Peyer's patch (tissue), 4 donors: ENCODE measurements at places on chromosomes 11 and 22. TPM values are rescaled to one million over a fixed set of nuclear protein-coding genes. Genes with fewer than 3 reads are reported as not detected.

DNA sequence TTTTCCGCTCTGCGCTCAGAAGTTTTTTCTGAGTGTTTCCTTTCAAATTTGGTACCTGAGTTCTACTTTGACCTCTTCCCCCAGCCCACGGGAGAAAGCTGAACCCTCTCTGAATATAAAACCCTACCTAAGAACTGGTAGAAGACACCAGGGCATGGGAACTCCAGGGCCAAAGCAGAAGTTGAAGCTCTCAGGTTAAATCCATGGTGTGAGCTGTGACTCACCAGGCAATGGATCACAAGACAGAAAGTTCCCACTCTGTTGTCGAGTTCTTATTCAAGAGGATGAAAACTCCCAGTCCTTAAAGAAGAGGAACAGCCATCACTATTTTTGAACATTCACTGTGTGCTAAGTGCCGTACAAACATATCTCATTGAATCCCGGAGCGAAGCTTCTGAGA, 8.9 kb downstream of the TMEM218 start:
- no peaks in the 10 kb centered on the region for H3K27me3 ChIP-seq
- no peak overlapping the region for H3K4me3 ChIP-seq

DNA sequence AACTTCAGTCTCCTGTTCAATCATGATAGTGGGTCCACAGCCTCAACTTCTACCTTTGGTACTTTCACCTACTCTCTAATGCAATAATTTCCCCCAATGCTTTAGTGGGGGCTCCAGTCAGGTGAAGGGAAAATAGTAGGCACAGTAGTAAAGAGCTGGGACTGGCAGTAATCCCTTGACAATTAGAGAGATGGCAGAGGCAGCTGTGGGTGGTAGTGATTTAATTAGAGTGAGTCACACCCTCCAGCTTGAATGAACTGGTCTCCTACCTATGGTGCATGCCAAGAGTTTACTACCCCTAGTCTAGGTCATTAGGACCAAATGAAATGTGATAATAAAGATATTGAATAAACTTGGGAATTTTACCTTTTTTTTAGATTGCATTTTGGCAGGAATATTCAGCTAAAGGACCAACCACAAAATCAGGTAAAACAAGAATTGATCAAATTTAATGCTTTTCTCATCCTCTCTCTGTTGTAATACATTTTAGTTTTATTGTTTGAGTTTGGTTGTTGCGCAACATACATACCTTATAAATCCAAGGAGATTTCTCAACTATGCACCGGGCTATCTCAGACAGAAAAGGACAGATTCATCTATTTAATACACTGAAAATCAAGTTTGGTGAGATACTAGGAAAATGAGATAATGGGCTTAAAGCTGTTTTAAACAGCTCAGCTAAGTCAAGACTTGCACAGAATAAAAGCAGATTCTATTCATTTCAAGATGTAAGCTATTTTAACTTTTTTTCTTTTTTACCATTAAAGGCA, 9.0 kb downstream of the PRRG4 start:
- no peaks in the 10 kb centered on the region for H3K36me3 ChIP-seq
- no peak overlapping the region for H3K4me3 ChIP-seq
- DNase-seq: no peak
- no peaks in the 10 kb centered on the region for H3K4me1 ChIP-seq
- H3K27me3 ChIP-seq: no peaks in the 10 kb centered on the region
- no peak overlapping the region for H3K27ac ChIP-seq

Gene SCUBE2
- total RNA-seq: 5.8 TPM

- no peak for DNase-seq
- H3K36me3 ChIP-seq: no peaks in the 10 kb centered on the region
- H3K27me3 ChIP-seq: no peaks in the 10 kb centered on the region
- no peaks in the 10 kb centered on the region for H3K4me1 ChIP-seq
Measured at GRCh38 chr11:41826085-41826484, 366.6 kb upstream of the LRRC4C start.

Gene CCDC116
- total RNA-seq: 2.6 TPM

Gene OR8G1
- not detected for total RNA-seq

Gene PNPLA5
- total RNA-seq: not detected

GRCh38 chr11:20002312-20003216, 157.7 kb downstream of the DBX1 start:
- no peak overlapping the region for H3K4me3 ChIP-seq
- no peak overlapping the region for H3K27ac ChIP-seq
- no peaks in the 10 kb centered on the region for H3K4me1 ChIP-seq
- no peak for DNase-seq
- H3K36me3 ChIP-seq: no peaks in the 10 kb centered on the region

DNA sequence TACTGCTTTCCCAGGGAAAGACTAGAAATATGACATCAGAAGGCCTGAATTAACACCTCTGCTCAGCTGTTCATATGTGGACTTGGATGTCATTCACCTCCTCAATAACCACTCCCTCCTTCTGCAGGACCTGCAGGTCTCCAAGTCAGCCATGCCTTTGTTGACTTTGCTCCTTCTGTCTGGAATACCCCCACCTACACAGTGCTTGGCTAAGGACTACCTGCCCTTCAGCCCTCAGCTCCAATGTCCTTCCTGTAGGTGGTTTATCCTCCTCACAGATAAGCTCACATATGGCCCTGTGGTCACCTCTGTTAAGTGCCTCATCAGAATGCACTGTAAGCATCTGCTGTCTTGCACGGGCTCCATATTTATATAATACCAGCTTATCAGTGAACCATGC, 26.4 kb upstream of the FAT3 start:
- no peaks in the 10 kb centered on the region for H3K4me1 ChIP-seq
- DNase-seq: no peak
- H3K36me3 ChIP-seq: no peaks in the 10 kb centered on the region
- H3K27ac ChIP-seq: no peak overlapping the region

GRCh38 chr11:91698845-91699244, 525.8 kb upstream of the FAT3 start:
- no peaks in the 10 kb centered on the region for H3K27me3 ChIP-seq
- no peak for DNase-seq
- H3K27ac ChIP-seq: no peak overlapping the region
- no peaks in the 10 kb centered on the region for H3K36me3 ChIP-seq

Gene FAM181B
- total RNA-seq: not detected

GRCh38 chr11:45655012-45655283, 10.5 kb downstream of the CHST1 start:
- no peak overlapping the region for H3K4me3 ChIP-seq
- H3K4me1 ChIP-seq: no peaks in the 10 kb centered on the region
- no peak overlapping the region for H3K27ac ChIP-seq
- no peaks in the 10 kb centered on the region for H3K36me3 ChIP-seq

Gene OR52I1
- not detected for total RNA-seq

DNA sequence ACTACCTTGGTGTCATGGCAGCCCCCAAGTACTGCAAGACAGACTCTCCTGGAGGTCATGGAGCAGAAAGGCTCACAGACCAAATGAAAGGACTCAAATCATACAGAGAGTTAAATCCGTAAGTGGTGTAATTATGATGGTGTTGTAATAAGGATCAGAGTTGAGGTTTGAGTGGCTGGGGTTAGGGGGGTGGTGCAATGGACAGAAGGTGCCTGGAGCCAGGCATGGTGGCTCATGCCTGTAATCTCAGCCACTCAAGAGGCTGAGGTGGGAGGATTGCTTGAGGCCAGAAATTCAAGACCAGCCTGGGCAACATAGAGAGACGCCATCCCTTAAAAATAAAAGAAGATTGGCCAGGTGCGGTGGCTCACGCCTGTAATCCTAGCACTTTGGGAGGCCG, 18.7 kb downstream of the ART5 start:
- no peaks in the 10 kb centered on the region for H3K27me3 ChIP-seq
- H3K4me3 ChIP-seq: no peak overlapping the region
- H3K36me3 ChIP-seq: no peaks in the 10 kb centered on the region
- no peak overlapping the region for H3K27ac ChIP-seq
- DNase-seq: no peak

- no peaks in the 10 kb centered on the region for H3K4me1 ChIP-seq
- no peak overlapping the region for H3K4me3 ChIP-seq
- DNase-seq: no peak
- no peak overlapping the region for H3K27ac ChIP-seq
- no peaks in the 10 kb centered on the region for H3K36me3 ChIP-seq
Measured at GRCh38 chr11:94325681-94326080, 21.3 kb downstream of the IZUMO1R start.

DNA sequence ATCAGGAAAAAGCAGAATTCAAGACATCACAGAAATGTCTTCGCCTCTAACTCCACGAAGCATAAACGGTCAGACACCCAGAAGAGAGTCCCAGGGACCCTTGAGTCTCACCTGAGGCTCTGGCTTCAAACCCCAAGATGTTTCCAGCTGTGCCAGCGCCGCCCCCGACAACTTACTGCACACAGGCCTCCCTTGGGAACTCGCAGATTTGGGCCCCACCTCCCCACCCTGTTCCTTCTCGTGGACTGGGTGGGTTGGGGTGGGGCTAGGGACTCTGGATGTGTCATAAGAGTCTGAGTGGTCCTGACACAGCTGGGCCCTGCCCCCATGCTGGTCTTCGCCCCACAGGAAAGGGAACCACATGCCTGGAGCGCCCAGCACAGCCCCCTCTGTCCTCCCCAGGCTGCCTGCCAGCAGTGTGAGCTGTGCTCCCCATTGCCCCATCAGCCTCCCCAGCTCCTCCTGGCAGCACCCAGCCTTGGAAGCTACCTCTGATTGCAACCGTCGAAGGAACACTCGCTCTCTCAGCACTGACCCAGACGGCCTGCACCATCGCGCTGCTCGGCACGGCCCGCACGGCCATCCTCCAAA, 147.5 kb downstream of the CRYBB2 start:
- no peak for DNase-seq
- no peak overlapping the region for H3K27ac ChIP-seq
- H3K4me1 ChIP-seq: no peaks in the 10 kb centered on the region
- H3K4me3 ChIP-seq: no peak overlapping the region
- H3K36me3 ChIP-seq: no peaks in the 10 kb centered on the region

Gene TCN1
- total RNA-seq: not detected

GRCh38 chr11:56750190-56750589, 1.7 kb upstream of the OR9G4 start:
- DNase-seq: no peak
- H3K4me3 ChIP-seq: no peak overlapping the region
- no peaks in the 10 kb centered on the region for H3K27me3 ChIP-seq
- no peak overlapping the region for H3K27ac ChIP-seq
- H3K4me1 ChIP-seq: no peaks in the 10 kb centered on the region
- H3K36me3 ChIP-seq: no peaks in the 10 kb centered on the region

Gene GLYATL2
- total RNA-seq: not detected

GRCh38 chr22:33337524-33337923, 279.3 kb upstream of the SYN3 start:
- H3K4me1 ChIP-seq: no peaks in the 10 kb centered on the region
- no peak overlapping the region for H3K27ac ChIP-seq

Gene E2F8
- 9.8 TPM for total RNA-seq

GRCh38 chr11:108873941-108874340, 209.1 kb downstream of the DDX10 start:
- no peak overlapping the region for H3K27ac ChIP-seq
- no peaks in the 10 kb centered on the region for H3K4me1 ChIP-seq
- H3K36me3 ChIP-seq: no peaks in the 10 kb centered on the region
- DNase-seq: no peak
- H3K27me3 ChIP-seq: no peaks in the 10 kb centered on the region

DNA sequence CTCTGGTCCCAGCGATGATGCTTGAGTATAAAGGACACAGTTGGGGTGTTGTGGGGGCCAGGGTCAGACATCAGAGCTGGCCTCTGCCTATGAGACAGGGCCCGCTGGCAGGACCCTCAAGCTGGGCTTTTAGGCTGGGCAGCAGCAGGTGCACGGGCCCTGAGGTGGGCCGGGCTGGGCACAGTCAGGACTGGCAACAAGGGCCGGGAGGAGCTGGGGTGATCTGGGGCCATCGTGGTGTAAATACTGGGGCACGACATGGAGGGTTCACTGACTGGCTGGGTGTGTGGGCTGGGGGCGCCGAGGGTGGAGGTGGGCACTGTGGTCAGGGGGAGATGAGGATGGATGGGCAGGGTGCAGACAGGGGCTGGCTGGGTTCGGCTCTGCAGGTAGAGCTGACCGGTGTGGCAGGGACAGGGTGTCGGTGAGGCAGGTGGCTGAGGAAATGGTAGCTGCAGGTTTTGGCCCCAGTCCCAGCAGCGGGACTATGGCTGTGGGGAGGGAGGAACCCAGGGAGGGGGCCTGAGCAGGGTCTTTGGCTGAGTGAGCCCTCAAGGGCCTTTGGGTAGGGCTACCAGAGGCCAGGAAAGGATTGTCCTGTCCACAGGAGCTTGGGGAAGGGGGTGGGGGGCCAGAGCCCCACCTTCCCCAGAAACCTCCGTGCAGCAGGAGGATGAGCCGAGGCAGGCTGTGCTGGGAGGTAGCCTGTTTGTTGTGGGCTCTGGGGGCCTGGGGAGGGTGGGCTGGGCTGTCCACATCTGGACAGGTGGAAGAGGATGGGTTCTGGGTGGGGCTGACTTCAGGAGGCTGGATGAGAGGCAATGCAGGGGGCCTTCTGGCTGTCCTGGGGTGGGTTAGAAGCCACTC, 81.4 kb downstream of the KCNQ1 start:
- peak; percentile 49 for DNase-seq
- peak overlapping the region; percentile 74 for H3K27ac ChIP-seq
- H3K27me3 ChIP-seq: no peaks in the 10 kb centered on the region

DNA sequence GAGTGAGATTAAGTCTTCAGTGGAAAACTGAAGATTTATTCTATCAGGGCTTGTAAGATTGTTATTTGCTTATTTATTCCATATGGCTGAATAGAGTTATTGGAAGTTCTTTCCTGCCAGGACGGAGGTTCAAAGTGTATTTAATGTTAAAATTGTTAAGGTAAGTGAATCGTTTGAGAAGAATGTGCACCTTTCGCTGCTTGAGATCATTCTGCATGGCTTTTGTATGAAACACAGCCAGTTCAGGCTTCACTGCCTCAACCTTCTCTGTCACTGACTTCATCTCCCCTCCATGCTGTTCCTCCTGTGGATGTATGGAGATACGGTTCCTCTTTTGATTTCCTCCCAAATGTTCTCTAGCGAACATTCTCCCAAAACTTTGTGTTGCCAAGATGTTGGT, 19.2 kb upstream of the OR51L1 start:
- H3K36me3 ChIP-seq: no peaks in the 10 kb centered on the region
- H3K27ac ChIP-seq: no peak overlapping the region
- H3K4me3 ChIP-seq: no peak overlapping the region
- no peaks in the 10 kb centered on the region for H3K4me1 ChIP-seq
- H3K27me3 ChIP-seq: no peaks in the 10 kb centered on the region
- no peak for DNase-seq

GRCh38 chr11:93861808-93862207, 11.4 kb upstream of the VSTM5 start:
- DNase-seq: no peak
- no peaks in the 10 kb centered on the region for H3K4me1 ChIP-seq
- no peak overlapping the region for H3K4me3 ChIP-seq

Gene GTSE1
- 2.3 TPM for total RNA-seq

Gene TMEM191C
- total RNA-seq: 5.5 TPM
